ENCODE measurements at places on chromosomes 2 and 18.
A peak's percentile ranks its signal among the peaks of the same experiment; 100 is the strongest.

- H3K4me1 ChIP-seq: peaks cover 12% of the 10 kb centered on the region
- no peaks in the 10 kb centered on the region for H3K27me3 ChIP-seq
These were observed 193.9 kb upstream of the HS6ST1 start for GRCh38 chr2:128512379-128513115.

GRCh38 chr2:53543083-53543482, 224.5 kb upstream of the CHAC2 start:
- H3K4me1 ChIP-seq: no peaks in the 10 kb centered on the region
- no peak for DNase-seq
- no peaks in the 10 kb centered on the region for H3K36me3 ChIP-seq
- H3K4me3 ChIP-seq: no peak overlapping the region
- no peak overlapping the region for H3K27ac ChIP-seq
- no peaks in the 10 kb centered on the region for H3K27me3 ChIP-seq

DNA sequence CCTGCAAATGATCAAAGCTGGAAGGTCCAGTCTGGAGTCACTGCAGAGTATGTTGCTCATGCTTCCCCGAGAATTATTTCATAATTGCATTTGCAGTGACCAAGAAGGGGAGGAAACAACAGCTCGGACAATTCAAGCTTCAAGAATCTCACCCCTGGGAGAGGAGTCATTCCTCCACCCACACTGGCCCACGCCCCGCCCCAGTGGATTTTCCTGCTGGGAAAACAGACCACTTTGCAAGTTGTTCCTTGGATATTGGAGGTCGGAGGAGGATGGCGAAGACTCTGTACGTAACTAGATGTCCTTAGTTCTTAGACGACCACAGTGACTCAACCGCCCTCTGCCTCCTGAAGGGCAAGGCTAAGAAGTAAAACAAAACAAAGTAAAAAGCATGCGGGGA, 159.4 kb downstream of the TPO start:
- H3K27me3 ChIP-seq: peaks cover 32% of the 10 kb centered on the region
- H3K27ac ChIP-seq: peak overlapping the region; percentile 80
- H3K4me1 ChIP-seq: peaks cover 16% of the 10 kb centered on the region
- H3K36me3 ChIP-seq: no peaks in the 10 kb centered on the region

GRCh38 chr2:182565911-182566567, 139.2 kb upstream of the PDE1A start:
- H3K4me1 ChIP-seq: no peaks in the 10 kb centered on the region
- H3K36me3 ChIP-seq: no peaks in the 10 kb centered on the region
- H3K27ac ChIP-seq: no peak overlapping the region
- no peak overlapping the region for H3K4me3 ChIP-seq
- no peaks in the 10 kb centered on the region for H3K27me3 ChIP-seq

GRCh38 chr18:24270358-24270936, 127.2 kb downstream of the OSBPL1A start:
- peaks cover 72% of the 10 kb centered on the region for H3K4me1 ChIP-seq
- H3K27ac ChIP-seq: peak overlapping the region; percentile 99
- DNase-seq: no peak
- H3K4me3 ChIP-seq: peak overlapping the region; percentile 92
- no peaks in the 10 kb centered on the region for H3K27me3 ChIP-seq
- H3K36me3 ChIP-seq: no peaks in the 10 kb centered on the region

GRCh38 chr2:31294196-31294595, 60.2 kb downstream of the EHD3 start:
- H3K36me3 ChIP-seq: no peaks in the 10 kb centered on the region
- no peak for DNase-seq
- H3K27ac ChIP-seq: no peak overlapping the region
- peaks cover 44% of the 10 kb centered on the region for H3K4me1 ChIP-seq
- H3K27me3 ChIP-seq: no peaks in the 10 kb centered on the region

DNA sequence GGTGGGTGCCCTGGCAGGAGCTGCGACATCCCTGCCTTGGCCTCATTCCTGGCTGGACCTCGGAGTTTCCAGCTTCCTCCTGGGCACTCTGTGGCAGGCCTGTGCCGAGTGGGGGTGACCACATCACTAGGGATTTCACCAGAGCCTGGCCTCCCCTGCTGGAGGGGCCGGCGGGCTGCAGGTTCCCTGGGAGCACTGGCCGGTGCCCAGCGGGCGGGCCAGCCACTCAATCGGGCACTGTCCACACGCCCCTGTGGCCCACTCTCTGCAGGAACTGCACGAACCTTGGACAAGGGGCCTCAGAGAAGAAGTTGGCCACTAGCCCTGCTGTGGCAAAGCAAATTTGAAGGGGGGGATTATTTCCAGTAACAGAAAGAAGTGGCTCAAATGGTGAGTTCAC, 110.7 kb upstream of the APCDD1 start:
- DNase-seq: no peak
- H3K27me3 ChIP-seq: no peaks in the 10 kb centered on the region
- H3K27ac ChIP-seq: no peak overlapping the region
- no peak overlapping the region for H3K4me3 ChIP-seq

GRCh38 chr2:222561817-222562645, 93.9 kb downstream of the FARSB start:
- H3K4me1 ChIP-seq: peaks cover 13% of the 10 kb centered on the region
- no peak overlapping the region for H3K4me3 ChIP-seq
- peaks cover 3% of the 10 kb centered on the region for H3K36me3 ChIP-seq
- no peak for DNase-seq
- H3K27me3 ChIP-seq: no peaks in the 10 kb centered on the region

- no peak for DNase-seq
- H3K36me3 ChIP-seq: no peaks in the 10 kb centered on the region
- peak overlapping the region; percentile 36 for H3K27ac ChIP-seq
- peaks cover 22% of the 10 kb centered on the region for H3K4me1 ChIP-seq
- no peak overlapping the region for H3K4me3 ChIP-seq
- H3K27me3 ChIP-seq: peaks cover under 1% of the 10 kb centered on the region
These were observed 84.8 kb downstream of the SEPTIN10 start for GRCh38 chr2:109528811-109529501.

DNA sequence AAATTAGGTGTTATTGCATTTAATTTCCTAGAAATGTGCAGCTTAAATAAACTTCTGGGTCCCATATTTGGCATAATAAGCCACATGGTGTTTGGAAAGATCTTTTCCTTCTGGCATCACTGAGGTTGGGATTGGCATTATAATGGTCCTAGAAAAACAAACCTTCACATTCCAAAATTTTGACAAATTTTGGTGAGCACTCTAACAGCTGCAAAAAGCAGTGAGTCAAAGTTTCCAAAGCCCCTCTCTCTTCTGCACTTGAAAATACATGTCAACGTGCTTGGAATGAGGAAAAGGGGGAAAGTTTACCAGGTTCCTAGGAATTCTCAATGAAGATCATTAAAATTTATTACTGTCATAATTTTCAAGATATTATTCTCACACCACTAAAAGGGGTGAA, 77.8 kb upstream of the STK17B start:
- H3K27ac ChIP-seq: no peak overlapping the region
- no peaks in the 10 kb centered on the region for H3K27me3 ChIP-seq
- DNase-seq: no peak
- peaks cover 14% of the 10 kb centered on the region for H3K4me1 ChIP-seq
- no peak overlapping the region for H3K4me3 ChIP-seq

GRCh38 chr2:171013851-171014250, 84.8 kb downstream of the GORASP2 start:
- no peak overlapping the region for H3K4me3 ChIP-seq
- peaks cover 24% of the 10 kb centered on the region for H3K36me3 ChIP-seq
- no peak for DNase-seq

DNA sequence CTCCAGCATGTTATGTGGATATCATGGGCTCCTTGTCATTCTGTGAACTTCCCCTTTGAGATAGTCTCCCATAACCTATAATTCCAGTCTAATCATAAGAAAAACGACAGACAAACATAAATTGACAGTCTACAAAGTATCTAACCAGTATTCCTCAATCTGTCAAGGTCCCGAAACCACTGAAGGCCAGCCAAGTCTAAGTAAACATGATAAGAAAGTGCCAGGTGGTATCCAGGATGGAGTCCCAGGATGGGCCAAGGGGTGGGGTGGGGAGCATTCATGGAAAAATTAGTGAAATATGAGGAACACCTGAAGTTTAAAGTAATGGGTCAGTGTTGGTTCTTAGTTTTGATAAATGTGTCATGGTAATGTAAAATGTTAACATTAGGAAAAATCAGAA, 355.5 kb downstream of the DPP10 start:
- H3K27ac ChIP-seq: no peak overlapping the region
- H3K27me3 ChIP-seq: no peaks in the 10 kb centered on the region
- no peaks in the 10 kb centered on the region for H3K4me1 ChIP-seq
- H3K4me3 ChIP-seq: no peak overlapping the region

DNA sequence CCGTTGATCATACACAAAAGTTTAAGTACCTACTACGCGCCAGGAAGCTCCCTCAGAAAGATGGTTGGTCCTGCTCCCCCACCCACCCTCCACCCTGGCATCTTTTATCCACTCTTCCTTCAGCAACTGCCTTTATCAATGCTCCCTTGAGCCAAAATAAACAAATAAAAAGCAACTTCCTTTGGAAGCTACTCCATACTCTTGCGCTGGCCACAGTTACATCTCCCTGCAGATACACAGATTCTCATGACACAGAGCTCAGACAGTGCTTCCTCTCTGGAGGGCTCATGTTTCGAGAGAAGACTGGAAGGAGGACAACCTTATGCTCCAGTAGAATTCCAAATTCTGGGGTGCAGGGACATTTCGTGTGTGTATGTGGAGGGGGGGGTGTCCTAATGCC, 3.8 kb upstream of the STEAP3 start:
- H3K36me3 ChIP-seq: no peaks in the 10 kb centered on the region
- DNase-seq: no peak
- H3K27ac ChIP-seq: no peak overlapping the region
- H3K4me1 ChIP-seq: peaks cover 24% of the 10 kb centered on the region

GRCh38 chr2:26534098-26534864, 56.4 kb upstream of the OTOF start:
- no peaks in the 10 kb centered on the region for H3K36me3 ChIP-seq
- H3K4me3 ChIP-seq: no peak overlapping the region
- peaks cover 56% of the 10 kb centered on the region for H3K27me3 ChIP-seq
- H3K27ac ChIP-seq: no peak overlapping the region
- DNase-seq: no peak

- no peaks in the 10 kb centered on the region for H3K27me3 ChIP-seq
- no peak overlapping the region for H3K4me3 ChIP-seq
- no peaks in the 10 kb centered on the region for H3K36me3 ChIP-seq
- peaks cover 7% of the 10 kb centered on the region for H3K4me1 ChIP-seq
- DNase-seq: no peak
These were observed 36.1 kb upstream of the CAB39 start for GRCh38 chr2:230676546-230676945.

- peaks cover 55% of the 10 kb centered on the region for H3K4me1 ChIP-seq
- peak overlapping the region; percentile 98 for H3K27ac ChIP-seq
- peak overlapping the region; percentile 93 for H3K4me3 ChIP-seq
- DNase-seq: no peak
- H3K27me3 ChIP-seq: no peaks in the 10 kb centered on the region
These were observed 61.3 kb downstream of the TMEM247 start for GRCh38 chr2:46540496-46541331.

DNA sequence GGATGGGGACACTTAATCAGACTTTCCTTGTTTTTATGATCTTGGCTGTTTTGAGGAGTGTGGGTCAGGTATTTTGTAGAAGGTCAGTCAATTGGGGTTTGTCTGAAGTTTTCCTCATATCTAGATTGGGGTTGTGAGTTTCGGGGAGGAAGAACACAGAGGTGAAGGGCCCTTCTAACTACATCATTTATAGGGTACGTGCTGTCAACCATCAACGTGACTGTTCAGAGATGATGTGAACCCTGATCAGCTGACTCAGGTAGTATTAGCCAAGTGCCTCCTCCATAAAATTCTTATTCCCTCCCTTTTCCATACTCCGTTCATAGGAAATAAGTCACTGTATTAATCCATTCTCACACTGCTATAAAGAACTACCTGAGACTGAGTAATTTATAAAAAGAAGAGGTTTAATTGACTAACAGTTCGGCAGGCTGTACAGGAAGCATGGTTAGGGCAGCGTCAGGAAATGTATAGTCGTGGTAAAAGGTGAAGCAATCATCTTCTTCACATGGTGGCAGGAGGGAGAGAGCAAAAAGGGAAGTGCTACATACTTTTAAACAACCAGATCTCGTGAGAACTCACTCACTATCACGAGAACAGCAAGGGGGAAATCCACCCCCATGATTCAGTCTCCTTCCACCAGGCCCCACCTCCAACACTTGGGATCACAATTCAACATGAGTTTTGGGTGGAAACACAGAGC, 547.1 kb upstream of the LINC00305 start:
- H3K27ac ChIP-seq: no peak overlapping the region
- no peak overlapping the region for H3K4me3 ChIP-seq
- no peaks in the 10 kb centered on the region for H3K36me3 ChIP-seq
- H3K27me3 ChIP-seq: no peaks in the 10 kb centered on the region

GRCh38 chr2:2254206-2254605, 76.9 kb downstream of the MYT1L start:
- no peak for DNase-seq
- no peaks in the 10 kb centered on the region for H3K36me3 ChIP-seq
- H3K27ac ChIP-seq: no peak overlapping the region
- H3K27me3 ChIP-seq: peaks cover 16% of the 10 kb centered on the region
- no peaks in the 10 kb centered on the region for H3K4me1 ChIP-seq
- no peak overlapping the region for H3K4me3 ChIP-seq

DNA sequence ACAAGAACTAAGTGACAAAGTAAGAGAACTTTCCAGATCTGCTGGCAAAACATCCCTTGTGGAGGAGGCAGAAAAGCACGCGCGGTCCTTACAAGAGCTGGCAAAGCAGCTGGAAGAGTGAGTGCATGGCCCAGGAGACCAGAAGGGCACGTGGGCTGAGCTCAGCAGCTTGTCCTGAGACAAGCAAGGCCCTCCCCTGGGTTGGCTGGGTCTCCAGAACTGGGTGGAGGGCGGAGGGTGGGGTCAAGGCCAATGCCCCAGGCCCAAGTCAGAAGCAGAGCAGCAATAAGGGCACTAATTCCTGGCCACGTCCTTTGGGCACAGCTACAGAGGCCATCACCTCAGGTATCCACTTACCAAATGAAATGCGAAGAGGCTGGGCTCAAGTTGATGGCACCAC, 110.6 kb upstream of the TTC39C start:
- no peak overlapping the region for H3K27ac ChIP-seq
- peaks cover 8% of the 10 kb centered on the region for H3K4me1 ChIP-seq
- DNase-seq: peak; percentile 33
- no peak overlapping the region for H3K4me3 ChIP-seq
- no peaks in the 10 kb centered on the region for H3K27me3 ChIP-seq
- peaks cover 27% of the 10 kb centered on the region for H3K36me3 ChIP-seq

GRCh38 chr2:89767572-89768435, 1076.3 kb downstream of the RPIA start:
- H3K27me3 ChIP-seq: peaks cover 75% of the 10 kb centered on the region
- peak; percentile 34 for DNase-seq
- no peaks in the 10 kb centered on the region for H3K36me3 ChIP-seq
- no peak overlapping the region for H3K27ac ChIP-seq

DNA sequence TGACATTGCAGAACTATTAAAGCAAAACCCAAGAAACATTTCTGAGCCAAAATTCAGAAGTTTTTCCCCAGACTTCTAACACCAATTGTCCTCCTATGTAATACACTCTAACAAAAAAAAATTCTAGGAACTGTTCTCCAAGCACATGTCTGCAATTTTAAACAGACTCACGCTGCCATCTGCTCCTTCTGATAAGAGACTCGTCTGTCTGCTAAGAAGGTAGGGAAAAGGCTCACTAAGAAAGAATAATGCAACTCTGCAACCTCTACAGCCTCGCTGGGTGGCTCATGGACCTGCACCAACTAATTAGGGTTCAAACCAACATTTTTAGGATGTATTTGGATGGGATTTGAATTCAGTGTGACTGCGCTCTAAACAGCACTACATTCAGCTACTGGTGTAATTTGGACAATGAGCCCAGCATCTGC, 366.5 kb downstream of the DSC3 start:
- H3K27me3 ChIP-seq: no peaks in the 10 kb centered on the region
- DNase-seq: no peak
- H3K4me3 ChIP-seq: no peak overlapping the region
- H3K36me3 ChIP-seq: no peaks in the 10 kb centered on the region
- no peak overlapping the region for H3K27ac ChIP-seq
- no peaks in the 10 kb centered on the region for H3K4me1 ChIP-seq
